H9 (cell line): ENCODE measurements at places on chromosomes 5 and 9.

DNA sequence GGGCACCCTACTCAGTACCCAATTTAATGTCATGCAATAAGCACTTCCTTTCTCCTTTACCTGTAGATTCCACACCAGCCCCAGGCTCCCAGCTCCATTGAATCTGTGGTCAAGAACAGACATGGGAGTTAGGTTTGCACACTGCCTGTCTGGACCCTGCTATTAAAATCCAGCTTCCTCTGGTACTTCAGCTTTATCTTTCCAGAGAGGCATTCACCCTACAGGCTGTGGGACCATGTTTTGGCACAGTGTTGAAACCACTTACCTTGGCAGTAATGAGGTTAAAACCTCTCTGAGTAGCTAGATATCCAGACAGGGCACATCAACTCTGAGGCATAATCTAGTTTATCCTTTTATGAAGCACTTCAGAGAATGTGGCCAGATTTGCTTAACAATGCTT is 191.5 kb upstream of the PCSK5 start:
- no peak for DNase-seq

- DNase-seq, result no peak
Measured at GRCh38 chr9:138013273-138013672, 135.7 kb downstream of the CACNA1B start.

DNA sequence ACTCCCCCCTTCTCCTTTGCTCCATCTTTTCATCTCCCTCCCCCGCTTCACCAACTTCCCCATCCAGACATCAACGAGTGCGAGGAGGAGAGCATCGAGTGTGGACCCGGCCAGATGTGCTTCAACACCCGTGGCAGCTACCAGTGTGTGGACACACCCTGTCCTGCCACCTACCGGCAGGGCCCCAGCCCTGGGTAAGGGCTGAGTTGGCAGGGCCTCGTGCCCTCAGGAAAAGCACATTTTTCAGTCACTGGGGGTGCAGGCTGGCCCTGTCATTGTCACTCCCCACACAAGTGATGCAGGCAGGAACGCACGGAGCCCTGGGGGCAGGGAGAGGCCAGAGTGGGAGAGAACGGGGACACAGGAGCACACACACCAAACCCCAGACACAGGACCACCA is 12.4 kb upstream of the ASS1 start:
- no peak for DNase-seq

GRCh38 chr5:159969966-159970365 is 39.0 kb upstream of the TTC1 start:
- DNase-seq, result no peak

GRCh38 chr5:7676455-7676854 is 174.5 kb downstream of the CFAP90 start:
- DNase-seq, result no peak
